Posterior cingulate gyrus (tissue), 11 donors: ENCODE measurements at places on chromosomes 1 and 21.

DNA sequence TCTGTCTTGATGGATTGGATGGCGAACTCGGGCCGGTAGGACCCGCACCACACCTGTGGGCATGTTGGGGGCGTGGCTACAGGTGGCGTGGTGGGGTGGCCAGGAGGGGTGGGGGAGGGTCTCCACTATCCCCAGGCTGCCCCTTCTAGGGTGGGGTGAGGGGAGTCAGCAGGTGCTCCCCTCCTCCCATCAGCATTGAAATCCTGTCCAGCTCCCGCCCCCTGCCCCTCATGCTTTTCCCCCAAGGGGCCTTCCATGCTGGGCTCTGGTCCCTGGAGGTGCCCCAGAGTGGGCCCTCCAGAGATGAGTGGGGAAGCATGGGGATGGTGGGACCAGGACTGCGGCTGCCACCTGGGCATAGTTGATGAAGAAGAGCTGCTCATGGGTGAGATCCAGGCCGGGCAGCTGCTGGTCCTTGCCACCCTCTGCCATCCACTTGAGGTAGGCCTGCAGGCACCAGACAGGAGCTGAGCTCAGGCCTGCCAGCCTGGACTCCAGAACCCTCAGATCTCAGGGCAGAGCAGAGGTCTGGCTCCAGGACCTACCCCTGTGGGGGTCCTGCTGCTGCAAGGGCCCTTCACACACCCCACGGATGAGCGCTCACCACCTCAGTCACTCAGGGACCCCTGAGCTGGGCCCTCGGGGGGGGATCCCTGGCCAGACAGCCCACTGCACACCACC lies 5.1 kb downstream of the PRXL2B start:
- DNase-seq: no peak

- DNase-seq: no peak
Observed at GRCh38 chr1:32464191-32464715, 619 bp upstream of the ZBTB8B start.

DNA sequence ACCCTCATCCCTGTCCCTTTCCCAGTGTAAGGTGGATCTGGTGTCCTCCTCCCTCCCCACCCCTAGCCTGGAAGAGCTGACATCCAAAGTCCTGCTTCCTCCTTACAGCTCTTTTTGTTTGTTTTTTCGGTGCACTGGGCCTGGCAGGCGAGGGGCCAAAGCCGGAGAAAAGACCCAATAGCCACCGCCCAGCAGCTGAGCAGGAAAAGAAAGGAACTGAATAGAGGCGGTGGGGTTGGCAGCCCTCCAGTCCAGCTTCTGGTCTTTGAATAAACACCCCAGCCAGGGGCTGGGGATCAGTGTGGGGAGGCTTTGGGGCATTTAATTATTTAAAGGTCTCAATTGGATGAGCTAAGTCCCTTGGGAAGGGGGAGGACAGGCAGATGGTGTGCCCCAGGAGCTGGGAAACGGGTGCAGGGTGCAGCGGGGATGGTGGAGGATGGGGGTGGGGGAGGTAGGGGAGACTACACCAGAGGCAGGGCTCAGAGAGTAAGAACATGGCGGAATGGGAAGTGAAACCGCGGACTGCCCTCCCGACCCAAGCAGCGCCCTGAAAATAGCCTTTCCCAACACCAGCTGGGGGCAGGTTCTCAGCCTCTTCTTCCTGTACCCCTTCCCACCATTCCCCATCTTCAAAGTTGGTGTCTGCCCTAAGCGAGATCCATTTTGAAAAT lies 20.2 kb downstream of the BTG2 start:
- peak; percentile 71 for DNase-seq

DNA sequence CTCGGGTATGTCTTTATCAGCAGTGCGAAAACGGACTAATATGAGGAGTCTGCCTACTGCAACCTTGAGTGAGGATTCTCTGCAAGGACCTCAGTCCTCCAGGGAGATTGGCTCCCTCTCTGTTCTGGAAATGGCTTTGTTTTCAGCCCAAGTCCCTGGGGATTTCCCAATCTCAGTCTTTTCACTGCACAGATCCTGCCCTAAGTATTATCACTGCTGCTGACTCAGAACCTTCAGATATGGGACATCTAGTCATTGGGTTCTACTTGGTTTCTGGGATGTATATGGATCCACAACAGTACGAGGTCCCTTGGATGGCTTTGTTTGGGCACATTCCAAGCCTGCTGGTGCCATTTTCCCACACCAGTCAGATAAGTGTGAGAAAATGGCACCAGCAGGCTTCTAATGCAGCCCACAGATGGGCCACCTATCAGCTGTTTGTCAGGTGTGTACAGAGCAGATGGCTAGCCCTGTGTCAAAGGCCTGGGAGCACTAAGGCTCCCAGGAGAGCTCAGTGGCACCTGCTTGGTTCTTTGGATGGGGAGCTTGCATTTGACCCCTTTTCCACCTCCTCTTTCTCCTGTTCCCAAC lies 27.4 kb downstream of the ELF3 start:
- DNase-seq: no peak

DNA sequence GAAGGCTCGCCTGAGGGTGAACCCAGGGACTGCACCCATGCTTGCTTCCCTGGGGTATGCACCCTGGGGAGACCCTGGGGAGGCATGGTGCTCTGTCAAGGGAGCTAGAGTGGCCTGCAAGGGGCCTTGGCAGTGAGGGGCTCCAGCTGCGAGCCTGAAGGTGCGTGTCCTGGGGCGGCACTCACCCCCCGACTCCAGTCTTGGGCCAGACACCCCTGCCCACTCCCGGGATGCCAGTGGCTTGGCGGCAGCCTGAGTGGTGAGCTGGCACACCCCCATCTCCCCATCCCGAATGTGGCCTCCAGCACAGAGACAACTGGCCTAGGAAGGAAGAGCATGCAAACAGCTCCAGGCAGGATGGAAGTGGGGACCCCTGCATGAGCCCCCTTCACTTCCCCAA lies 2.6 kb downstream of the SUMO3 start:
- DNase-seq: no peak

GRCh38 chr1:92953491-92953890 lies 7.8 kb downstream of the DIPK1A start:
- DNase-seq: no peak

DNA sequence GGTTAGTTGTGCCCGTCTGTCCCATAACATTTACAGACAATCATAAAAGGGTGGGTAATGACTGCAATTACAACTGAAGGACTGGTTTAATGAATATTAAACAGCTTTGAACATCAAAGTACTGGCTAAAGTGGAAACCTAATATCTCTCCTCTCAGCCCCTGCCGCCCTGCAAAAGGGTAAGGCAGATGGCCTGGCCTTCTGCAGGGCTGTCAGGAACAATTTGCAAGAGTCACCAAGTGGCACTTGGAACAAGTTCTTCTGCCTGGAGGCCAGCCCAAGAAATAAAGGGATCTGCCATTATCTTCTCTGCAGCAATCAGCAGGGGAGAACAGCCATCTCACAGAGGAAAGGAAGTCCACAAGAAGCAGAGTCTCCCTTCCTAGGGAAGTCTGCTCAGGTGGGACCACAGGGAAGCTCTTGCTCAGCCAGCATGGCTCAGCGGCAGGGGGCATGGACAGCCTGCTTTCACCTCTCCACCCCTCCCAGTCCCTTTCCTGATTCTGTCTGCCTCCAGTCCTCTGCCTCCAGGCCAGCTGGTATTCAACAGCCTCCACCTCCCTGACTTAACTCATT lies 96.1 kb downstream of the TRABD2B start:
- no peak for DNase-seq

GRCh38 chr1:219566951-219567947 lies 45.7 kb downstream of the ZC3H11B start:
- no peak for DNase-seq

DNA sequence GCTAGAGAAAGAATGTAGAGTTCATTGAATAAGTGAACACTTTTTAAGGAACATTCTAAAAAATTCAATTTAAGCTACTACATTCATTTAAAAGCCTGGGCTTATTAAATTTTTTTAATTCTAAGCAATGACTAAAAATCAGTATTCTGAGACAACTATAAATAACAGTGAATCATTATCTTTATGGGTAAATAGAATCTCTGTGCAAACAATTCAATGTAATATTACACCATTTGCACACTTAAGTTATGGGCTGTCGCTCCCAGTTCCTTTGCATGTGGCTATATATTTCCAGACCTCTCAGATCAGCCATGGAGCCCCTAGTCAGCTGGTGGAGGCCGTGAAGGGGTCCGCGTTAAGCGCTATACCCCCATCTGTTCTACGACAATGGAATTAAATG lies 65.1 kb downstream of the KCNK1 start:
- DNase-seq: no peak

DNA sequence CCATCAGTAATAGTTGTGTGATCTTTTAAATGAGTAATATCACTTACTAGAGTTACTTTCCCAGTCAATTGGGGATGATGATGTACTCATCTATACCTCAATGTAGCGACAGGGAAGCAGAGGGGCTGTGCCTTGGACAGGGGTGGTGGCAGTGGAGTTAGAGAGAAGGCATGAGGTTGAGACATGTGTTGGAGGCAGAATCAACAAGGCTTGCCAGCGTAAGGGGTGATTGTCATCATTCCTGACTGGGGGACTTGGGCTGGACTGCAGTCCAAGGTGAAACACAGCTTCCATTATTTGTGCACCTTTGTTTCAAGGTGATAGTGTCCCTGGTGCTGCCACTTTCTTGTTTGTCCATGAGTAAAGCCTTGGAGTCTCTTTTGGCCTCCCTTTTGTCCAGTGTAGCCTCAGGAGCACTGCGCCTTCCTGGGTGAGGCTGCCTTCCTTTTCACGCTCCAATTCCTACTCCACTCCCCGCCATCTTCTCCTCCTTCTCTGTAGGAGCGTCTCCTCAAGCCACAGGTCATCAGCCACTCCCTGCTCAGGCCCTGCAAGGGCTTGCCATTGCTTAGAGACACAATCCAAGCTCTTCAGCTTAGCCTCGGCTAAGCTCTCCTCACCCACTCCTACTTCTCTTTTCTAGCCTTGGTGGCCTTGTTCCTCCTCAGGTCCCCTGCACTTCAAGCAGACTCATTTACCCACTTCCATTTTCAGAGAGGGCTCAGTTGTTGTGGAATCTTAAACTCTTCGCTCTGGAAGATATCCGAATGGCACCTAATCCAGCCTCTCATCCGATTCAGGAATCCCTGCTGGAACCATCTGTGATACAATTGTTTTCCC lies 77.6 kb upstream of the CD34 start:
- DNase-seq: no peak

DNA sequence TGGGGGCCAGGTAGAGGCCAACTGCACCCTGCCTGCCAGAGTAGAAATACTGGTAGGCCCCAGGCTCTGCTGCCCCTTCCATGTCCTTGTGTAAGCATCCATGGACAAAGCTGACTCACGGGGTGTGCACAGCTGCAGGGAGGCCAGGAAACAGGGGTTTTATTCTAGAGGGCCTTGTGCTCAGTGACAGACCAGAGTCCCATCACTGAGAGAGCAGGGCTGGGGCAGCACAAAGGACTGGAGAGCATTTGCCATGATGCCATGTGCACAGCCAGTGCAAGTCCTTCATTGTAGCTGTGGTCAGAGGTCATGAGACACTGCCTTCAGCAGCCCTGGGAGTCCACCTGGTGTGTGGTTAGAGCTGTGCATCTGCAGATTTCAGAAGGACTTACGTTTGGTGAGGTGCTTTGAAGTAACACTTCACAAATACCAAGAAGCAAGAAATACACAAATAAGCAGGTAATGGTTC lies 8.1 kb downstream of the ARF1 start:
- no peak for DNase-seq

- DNase-seq: no peak
Observed at GRCh38 chr1:84370266-84370665, 28.0 kb upstream of the DNASE2B start.

DNA sequence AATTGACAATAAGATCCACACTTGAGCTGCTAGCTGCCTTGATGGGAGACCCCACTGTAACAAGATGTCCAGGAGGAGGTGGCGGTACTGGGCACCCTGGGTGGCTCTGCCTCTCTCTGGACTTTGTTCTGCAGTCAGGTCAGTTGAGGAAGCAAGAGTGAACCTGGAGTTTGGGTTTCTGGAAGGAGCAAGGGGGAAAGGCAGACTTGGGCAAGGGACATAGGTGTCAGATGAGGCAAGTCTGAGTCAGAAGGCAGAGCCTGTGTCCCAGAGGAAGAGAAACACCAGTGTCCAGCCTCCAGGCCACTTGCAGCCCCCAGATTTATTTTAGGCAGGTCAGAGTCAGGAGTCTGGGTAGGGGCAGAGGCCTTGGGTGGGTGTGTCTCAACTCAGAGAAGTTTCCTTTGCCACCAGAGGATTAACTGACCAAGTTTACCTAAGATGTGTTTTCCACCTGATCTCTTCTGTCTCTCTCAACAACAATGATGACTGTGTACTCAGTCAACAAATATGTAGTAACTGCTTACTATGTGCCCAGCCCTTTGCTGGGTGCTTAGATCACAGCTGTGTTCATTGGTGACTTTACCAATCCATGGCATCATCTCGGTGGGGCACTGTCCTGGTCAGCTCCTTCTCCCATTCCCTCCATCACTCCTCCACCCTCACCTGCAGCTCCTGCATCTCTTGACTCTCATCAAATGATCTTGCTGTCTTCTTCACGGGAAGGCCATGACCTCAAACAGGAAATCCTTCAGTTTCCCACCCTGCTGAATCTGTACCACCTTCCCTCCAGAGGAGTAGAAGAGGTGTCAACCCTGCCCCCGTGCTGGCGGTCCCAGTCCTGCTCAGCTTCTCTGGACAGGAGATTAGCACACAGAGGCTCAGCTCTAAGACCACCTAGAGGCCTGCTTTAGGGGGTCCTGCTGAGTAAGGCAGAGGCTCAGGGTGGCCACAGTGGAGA lies 36.6 kb downstream of the ELF3 start:
- DNase-seq: peak; percentile 13

DNA sequence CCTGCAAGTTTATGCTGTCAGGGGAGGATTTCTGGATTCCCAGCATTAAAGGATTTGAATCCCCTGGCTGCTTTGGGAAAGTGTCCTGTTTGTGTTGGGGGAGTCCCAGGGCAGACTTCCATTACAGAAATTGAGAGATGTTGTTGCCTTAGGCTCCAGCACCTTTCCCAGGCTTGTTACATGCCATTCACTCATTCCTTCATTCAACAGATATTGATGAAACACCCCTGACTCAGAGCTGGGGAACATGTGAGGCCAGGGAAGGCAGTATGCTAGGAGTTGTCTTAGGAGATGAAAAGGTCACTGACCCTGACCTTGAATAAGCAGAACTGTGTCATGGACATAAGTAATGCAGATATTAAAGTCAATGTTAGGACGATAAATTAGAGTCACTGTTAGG lies 161.7 kb downstream of the NTMT2 start:
- DNase-seq: no peak

GRCh38 chr1:5915587-5916571 lies 76.3 kb downstream of the NPHP4 start:
- DNase-seq: peak; percentile 73

DNA sequence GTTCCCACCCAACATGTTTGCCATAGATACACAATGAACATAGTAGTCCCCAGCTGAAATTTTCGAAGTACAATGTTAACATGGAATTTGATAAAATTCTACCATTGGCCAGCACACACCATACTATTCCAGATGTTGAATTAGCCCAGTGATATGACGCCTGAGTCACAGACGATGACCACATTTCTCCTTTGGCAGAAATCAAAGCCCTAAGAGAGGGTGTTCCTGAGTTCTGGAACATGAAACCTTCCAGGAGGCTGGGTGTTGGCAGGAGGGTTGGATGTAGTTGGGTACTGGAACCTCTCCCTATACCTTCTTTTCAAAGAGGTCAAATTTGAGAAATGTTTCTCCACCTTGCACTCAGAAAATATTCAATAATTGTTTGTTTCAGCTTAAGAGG lies 37.8 kb downstream of the LPAR3 start:
- no peak for DNase-seq

GRCh38 chr1:111927652-111928051 lies 61.8 kb downstream of the KCND3 start:
- DNase-seq: no peak
